ENCODE measurements at places on chromosomes 4 and X.

DNA sequence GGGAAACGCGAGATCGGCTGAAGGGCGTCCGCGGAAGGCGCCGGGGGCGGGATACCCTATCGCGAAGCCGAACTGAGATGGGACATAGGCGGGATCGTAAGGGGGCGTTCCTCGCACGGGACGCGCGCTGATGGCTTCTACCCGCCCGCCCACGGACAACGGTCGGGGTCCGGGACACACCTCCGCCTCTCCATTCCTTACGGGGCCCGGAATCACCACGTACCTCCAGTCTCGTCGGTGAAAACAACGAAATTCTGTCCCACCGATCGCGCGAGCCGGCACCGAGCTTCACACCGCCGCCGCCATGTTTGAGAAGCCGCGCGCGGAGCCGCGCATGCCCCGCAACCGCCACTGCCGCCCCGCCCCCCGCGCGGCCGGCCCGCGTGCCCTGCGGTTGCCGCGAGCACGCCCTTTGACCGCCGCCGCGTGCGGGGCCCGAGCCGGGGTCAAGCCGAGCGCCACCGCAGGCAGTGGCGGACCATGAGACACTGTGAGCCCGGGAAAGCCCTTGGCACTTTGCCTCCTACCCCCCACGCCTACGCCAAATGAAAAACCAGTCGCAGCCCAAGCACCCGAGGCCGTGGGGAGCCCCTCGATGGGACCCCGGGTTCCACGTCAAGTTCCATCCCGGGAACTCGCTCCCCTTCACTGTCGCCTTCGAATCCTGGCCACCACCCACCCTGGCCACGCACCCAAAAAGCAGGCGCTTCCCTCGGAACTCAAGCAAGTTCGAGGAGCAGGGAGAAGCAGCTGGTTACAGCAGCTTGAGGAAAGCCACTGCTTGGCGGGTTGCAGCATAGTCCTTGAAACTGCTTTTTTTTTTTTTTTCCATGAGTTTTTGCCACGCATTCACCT, at the start of gene SCML2:
Gene SCML2 (minus strand): TSS at position 320 of the 855 bp plus-strand sequence. CDS start 20,617 bp downstream, outside the sequence.
- peak; percentile 22 for DNase-seq

- DNase-seq: no peak
Observed at GRCh38 chrX:20139966-20140365, 1.7 kb downstream of the EIF1AX start.

DNA sequence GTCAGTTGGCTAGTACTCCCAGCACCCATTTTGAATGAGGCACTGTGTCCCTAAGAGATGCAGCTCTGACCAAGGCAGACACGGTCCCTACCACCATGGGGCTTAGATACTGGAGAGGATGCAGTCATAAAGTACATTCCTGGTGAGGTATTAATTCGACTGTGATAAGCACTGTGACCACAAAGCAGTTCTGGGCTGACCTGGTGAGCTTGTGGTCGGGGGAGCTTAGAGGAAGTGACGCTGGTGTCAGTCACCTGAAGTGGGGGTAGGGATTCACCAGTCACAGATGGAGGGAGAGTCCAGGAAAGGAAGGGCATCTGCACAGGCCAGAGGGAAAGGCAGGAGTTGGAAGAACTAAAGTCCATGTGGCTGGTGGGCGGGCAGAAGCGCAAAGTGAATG, 15.8 kb upstream of the CLTRN start:
- no peak for DNase-seq

DNA sequence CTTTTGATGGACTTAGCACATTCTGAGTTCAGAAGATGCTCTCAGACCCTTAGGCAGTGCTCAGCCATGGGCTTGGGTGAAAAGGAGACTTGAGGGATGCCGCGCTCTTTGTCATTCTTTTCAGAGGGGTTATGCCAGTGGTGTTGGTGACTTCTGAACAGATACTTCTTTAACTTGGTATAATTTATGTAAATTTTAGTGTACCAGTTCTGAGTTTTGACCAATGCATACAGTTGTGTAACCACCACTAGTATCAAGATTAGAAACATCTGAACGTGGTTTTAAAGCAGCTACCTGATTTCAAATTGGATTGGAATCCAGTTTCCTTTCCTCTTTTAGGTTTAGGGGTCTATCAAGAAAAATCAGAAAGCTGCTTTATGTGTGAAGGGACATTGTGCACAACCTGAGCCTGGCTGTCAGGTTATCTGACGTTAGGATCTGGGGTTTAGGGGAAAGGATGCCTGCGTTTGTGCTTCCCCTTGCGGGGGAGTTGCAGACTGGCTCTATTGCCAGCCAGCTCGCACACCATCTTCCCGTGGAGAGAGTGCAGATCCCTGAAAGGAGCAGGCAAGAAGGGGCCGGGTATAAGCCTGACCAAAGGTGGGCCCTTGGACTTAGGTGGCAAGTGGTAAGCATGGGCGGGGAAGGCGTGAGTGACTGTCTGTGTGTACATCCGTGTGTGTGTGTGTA, 19.0 kb downstream of the SMS start:
- DNase-seq: no peak

DNA sequence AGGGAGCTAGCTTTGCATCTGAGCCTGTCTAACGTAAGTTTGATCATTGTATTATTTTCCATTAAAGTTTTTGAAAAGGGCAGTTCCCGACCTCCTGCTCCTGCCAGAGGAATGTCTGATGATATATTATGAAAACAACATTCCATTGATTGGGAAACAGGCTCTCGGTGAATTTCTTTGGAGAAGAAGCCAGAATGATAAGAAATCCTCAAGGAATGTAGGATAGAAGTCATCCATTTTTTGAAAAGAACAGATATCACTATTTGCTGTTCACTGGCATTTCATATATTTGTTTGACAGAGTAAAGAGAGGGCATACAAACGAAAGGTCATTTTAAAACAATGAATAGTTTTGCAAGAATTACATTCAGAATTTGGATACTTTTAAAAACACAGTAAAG, 781.0 kb upstream of the HTR2C start:
- DNase-seq: no peak

DNA sequence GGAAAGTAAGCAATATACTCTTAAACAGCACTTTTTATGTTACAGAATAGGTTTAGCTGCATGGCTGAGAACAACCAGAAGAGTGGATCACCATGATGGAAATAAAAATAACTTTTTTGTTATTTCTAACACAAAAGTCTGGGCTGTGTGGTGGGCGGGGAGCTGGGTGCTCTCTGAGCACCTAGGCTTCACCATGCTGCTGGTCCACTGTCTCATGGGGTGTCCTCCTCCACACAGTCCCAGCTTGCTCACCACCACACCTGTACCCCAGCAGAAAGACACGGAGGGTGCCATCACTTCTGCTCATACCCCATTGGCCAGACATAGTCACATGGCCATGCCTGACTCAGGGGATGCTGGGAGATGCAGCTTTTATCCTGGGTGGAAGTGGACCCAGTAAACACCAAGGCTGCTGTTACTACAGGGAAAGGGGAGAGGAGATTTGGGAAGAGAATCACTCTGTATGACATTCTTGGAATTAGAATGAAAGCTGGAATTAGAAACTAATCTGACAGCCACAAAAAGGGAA, 45.0 kb downstream of the CPZ start:
- DNase-seq: no peak

- no peak for DNase-seq
Observed at GRCh38 chrX:79266702-79267101, 100.4 kb downstream of the ITM2A start.

- no peak for DNase-seq
Observed at GRCh38 chrX:103831342-103831802, 685 bp downstream of the RAB9B start.

- no peak for DNase-seq
Observed at GRCh38 chr4:10336471-10336870, 120.8 kb downstream of the ZNF518B start.

DNA sequence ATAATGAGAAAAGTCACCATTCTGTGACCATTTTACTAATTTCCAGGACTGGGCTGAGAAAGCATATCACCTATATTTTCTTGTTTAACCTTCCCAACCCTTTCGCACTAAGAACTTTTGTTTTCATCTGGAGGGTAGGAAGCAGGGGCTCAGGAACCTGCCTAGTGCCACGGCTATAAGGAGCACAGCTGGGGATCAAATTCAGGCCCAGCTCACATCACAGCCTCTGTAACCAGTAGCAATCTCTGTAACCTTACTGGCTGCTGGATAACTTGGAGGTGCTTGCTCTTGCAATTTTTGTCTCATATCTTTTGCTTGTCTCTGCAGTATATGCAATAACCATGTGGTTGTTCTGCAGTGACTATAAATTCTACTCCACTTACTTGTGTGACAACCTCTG, 76.7 kb upstream of the PLAC1 start:
- DNase-seq: no peak

GRCh38 chrX:101429934-101430333, 21.9 kb downstream of the HNRNPH2 start:
- DNase-seq: no peak

DNA sequence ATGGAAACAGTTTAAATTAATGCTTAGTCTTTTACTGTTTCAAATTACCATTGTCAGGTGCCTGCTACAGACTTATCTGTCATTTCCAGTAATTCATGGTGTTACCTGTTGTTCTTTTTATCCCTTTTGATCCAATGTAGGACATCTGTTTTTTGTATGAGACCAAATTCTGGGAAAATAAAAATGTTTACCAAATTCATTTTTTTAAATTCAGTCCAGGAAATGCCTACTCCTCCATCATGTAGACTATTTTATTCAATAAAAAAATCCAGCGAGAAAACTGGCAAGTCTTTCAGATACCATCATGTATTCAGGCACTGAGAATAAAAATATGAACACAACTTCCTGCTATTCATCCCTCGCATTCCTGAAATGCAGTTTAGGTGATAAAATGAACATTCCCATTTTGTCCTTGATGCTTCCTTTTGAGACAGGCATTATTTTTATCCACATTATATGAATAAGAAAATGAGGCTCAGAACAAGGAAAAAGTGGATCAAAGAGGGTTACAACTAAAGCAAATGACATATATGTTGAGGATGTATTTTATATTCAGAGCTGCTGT, 584.2 kb downstream of the SPRY1 start:
- DNase-seq: no peak

- DNase-seq: no peak
Observed at GRCh38 chrX:75301060-75301459, 27.2 kb downstream of the UPRT start.

DNA sequence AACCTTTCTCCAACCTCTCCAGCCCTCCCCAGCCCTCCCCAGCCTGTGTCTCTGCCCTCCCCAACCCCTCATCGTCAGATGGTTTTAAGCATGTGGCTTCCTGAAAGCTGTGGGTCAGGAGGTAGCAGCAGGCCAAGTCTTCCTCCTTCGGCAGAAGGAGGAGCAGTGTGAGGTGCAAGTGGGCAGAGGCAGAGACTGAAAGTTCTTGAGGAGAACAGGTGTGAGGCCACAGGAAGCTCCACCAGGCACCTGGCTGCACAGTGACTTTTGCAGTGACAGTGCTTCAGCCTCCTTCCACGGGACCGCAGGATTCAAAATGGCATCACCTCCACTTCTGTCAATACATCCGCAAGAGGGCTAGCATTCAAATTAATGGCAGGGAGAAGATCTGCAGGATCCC, 203.9 kb upstream of the LEF1 start:
- no peak for DNase-seq

DNA sequence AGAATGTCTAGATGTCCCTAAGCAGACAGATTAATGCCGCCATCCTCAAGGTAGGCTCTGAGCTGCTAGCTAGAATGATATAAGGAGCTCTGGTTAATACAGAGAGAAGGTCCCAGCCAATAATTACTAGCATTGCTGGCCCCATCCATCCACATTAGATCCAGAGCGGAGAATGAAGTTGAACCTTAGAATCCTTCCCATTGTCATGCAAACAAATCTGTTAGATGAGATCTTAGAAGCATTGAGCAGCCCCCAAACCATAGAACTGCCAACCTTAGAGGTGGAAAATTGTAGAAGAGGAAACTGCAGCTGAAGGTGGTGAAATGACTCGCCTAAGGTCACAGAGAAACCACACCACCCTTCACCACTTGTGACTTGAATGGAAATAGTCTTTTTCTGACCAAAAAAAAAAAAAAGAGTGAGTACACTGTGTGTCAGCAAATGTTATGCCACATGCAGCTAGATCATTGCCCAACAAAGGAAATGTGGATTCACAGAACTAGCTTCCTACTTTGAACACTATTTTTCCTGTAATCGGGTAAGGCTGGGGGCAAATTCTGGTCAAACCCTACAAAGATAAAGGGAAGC, 162.1 kb downstream of the SMIM20 start:
- DNase-seq: no peak

GRCh38 chr4:122508083-122508482, 51.6 kb upstream of the IL2 start:
- DNase-seq: no peak

GRCh38 chr4:81207828-81208227, 7.2 kb downstream of the PRKG2 start:
- DNase-seq: no peak

DNA sequence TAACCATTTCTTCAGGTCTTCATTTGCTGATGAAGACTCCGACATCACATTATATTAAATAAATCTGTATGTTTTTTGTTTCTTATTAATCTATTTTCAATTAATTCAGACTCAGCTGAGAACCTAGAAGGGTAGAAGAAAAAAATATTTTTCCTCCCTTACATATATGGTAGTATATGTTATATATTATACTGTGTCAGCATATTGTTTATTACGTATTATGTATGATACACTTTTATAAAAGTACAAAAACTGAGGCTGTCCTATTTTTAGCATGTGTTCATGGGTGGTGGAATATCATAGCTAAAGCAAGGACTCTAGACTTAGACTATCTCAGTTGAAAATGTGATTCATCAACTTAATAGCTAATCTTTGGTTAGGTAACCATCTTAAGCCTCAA, 149.3 kb downstream of the CENPC start:
- DNase-seq: no peak

DNA sequence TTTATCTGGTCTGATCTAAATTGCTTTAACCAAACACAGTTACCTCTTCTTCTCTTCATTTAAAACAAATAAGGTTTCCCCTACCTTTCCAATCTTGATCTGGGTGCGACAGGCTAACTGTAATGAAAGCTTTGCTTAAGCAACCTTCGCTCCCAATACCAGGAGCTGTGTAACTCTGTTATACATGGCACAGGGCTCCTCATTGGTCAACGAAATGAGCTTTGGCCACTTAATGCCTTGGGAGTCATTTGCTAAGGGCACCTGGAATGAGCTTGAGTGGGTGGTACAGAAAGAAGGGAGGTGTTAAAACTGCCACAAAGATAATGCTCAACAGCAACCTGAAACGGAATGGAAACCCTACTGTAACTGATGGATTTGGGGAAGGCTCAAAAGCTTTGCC, 140.5 kb downstream of the CHRNA9 start:
- DNase-seq: no peak

GRCh38 chrX:146863566-146863965, 49.0 kb upstream of the CXorf51A start:
- DNase-seq: no peak

- no peak for DNase-seq
Observed at GRCh38 chr4:104615926-104616325, 121.2 kb upstream of the CXXC4 start.

- no peak for DNase-seq
Observed at GRCh38 chr4:106329041-106329618, 12.8 kb downstream of the AIMP1 start.
